T-helper 1 cell (primary cell): ENCODE measurements at places on chromosomes 2 and 18.

- no peak for DNase-seq
These were observed 85.2 kb upstream of the LCLAT1 start for GRCh38 chr2:30361751-30362394.

DNA sequence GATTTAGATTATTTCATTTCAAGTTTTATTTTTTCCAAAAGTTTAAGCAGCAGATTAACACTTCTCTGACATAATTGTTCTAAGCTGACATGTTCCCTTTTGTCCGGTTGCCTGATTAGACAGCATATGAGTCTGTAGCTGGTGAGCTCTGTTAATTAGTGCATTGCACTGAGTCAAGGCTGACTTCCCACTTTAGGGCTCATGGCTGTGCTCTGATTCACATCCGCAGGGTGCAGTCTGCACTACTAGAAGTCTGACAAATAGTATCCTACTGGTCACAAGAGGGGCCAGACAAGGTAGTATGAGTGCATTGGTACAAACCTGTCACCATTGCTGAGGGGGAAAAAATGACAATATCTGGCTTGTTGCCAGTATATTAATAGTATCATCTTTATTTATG, 443.9 kb upstream of the ZNF804A start:
- no peak for DNase-seq

DNA sequence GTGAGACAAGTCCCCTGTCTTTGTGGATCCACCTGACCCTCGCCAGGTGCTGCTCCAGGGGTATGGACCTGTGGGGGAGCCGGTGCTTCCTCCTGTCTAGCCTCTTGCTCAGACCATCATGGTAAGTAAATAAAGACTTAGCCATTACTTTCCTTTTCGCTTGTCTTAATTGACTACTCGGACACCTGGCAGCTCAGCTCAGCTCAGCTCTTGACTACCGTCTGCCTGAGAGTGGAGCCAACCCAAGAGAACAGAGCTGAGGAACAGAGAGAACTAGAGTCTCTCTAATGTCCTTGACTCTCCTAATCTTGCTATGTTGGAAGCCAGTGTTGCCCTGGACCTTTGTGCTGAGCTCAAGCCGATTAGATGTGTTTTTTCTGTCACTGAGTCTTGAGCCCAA, 170.3 kb upstream of the CXCR4 start:
- DNase-seq: no peak

DNA sequence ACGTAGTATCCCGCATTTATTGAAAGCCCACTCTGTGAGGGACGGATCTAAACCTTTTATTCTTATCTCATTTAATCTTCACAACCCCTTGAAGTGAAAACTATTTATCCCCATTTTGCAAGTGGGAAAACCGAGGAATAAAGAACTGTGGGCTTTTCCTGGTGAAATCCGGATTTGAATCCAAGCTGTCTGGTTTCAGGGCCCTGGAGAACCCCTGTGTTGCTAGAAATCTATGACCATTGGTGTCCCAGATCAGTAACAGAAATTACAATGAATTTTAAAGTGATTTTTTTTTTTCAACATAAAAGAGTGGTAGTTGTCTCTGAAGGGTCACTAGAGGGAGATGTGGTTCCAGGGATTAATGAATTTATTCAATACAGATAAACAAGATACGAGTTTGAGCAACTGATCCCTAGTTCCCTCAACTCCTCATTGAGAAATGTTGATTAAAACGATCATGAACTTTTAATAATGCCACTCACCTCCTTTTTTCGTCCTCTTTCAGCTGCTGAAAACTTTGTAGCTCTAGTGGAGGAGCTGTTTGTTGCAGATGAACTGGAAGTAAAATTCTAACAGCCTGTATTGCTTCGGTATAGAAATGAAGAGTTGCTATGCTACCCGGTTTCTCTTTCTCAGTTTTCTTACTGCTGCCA, 940 bp downstream of the XRCC5 start:
- DNase-seq: no peak

- no peak for DNase-seq
These were observed 137.2 kb downstream of the BCL2 start for GRCh38 chr18:63182310-63182772.

GRCh38 chr2:71833855-71834560, 313.7 kb downstream of the CYP26B1 start:
- no peak for DNase-seq

DNA sequence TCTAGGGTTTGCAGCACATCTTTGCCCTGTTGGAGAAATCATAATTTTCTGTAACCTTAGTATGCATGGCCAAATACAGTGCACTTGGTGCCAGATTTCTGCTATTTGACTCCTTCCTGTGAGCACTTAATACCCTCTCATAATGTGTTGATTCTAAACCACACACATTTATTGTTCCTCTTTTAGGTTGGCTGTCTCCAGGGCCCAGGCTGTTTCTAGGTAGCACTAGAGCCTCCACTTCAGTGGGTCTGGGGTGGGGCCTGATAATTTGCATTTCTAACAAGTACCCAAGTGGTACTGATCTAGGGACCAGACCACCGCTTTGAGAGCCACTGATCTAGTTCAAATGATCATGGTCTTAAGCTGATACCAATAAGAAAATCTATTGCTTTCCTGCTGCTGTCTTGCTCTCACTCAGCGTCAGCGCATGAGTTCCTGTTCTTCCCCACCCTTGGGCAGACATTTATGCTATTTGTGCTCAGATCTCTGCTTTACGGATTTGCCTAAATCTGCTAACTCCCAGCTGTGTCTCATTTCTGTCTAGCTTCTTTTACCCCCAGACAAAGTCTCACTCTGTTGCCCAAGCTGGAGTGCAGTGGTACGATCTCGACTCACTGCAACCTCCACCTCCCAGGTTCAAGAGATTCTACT, 7.4 kb downstream of the PTRHD1 start:
- DNase-seq: no peak

- DNase-seq: no peak
These were observed 12.3 kb upstream of the SNED1 start for GRCh38 chr2:240985881-240986786.

DNA sequence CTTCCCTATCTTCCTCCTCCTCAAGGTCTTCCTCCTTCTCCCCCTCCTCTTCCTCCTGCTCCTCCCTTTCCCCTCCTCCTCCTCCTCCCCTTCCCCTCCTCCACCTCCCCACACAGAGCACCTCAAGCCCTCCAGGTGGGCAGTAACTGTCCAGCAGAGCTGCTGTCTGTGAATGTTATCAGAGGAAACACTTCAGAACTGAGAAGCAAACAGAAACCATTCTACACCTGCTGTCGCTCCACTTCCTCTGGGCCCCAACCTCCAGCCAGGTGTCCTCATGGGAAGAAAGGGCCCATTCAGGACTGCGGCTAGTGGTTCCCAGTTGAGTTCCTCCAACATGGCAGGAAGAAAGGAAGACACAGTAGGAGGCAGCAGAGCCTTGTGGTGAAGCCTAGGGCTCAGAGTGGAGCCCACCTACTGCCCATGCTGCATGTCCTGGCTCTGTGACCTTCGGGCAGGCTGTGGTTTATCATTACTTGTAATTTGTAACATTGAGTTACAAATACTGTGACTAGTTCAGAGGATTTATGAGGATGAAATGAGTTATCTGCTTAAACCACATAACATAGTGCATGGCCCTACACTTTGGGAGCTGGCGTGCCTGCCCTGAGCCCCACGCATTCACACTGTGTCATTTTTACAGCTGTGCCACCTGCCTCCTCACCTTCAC, 165.9 kb upstream of the ID2 start:
- DNase-seq: no peak

DNA sequence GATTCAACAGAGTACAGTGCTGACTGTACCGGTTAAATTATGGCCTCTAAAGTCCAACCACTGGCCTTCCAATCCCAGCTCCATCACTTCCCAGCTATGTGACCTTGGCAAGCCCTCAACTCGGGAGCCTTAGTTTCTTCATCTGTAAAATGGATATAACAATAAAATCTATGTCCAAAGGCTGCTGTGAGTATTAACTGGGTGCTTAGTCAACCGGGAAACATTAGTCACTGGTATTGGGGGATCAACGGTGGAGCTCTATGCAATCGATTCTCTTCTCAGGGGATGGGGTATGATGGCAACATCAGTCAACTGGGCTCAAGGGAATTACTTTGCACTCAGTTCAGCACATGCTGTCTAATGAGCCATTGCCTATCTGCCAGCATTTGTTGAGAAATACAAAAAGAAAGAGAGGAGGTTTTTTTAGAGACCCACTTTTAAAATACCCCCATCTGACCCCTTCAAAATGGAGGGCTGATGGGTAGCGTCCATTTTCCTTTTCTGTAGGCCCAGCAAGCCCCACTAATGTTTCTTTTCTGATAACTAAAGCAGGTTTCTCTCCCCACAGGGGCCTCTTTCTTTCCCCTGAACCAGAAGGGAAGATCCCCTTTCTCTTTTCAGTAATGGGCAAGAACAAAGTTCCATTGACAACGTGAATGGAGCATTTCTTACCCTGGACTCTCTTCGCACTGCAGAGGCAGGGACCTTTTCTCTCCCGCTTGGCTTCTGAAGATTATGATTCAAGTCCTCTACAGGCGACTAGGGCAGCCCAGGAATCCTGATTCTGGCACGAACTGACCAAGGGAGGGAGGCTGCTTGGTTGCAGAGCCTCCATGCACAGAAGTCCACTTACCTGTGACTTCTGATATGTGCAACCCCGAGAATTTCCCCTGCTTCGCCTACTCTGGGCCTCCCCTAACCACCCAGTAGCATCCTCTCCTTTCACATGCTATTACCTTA, 8.7 kb upstream of the AGFG1 start:
- DNase-seq: no peak

DNA sequence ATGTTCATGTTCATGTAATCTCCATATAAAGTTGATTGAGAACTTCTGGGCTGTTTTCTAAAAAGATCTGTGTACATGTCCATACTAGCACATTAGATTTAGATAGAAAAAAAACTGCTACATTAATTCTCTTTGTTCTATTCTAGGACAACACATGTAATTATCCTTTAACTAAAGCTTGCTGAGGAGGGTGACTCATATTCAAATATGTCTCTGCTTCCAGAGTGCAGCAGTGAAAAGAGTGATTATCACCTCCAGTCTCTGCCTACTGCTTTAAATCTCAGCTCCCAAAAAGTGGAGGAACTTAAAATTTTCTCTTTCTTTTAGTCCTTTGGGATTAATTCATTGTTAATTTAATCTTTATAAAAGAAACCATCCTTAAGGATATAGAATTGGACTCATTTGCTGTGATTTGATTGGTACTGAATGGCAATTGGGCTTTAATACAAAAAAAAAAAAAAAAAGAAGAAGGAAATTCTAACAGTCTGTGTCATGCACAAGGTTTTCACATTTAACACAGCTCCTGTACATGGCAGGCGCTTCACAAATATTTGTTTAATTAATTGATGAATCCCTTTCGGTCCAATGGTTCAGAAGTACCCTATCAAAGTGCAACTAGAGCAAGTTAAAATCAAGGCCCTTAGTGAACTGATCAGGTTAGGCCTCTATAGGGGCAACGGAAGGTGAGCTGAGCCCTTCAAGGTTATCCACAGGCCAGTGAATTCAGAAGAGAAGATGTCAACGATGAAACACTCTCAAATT, 214.0 kb upstream of the KCNJ3 start:
- no peak for DNase-seq

DNA sequence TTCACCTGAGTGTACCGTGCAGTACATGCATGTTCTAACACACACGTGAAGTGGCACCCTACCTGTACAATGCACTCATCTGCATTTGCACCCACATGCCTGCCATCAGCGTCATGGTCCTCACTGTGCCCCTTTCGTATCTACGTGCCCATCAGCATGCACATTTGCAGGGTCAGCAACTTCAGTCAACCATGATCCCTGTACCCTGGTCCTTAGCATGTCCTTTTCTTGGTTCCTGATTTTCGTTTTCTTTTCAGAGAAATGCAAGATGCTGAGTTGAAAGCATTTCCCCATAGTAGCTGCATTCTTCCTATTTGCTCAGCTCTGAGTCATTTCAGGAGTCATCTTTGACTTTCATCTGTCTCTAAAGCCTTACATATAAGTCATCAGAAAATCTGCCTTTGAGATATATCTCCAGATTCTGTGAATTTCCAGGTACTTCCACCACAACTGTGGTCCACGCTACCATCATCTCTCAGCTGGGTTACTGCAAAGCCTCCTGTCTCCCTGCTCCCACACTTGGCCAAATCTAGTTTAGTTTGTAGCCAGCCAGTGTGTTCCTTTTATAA, 14.7 kb upstream of the PUM2 start:
- DNase-seq: no peak

- DNase-seq: no peak
These were observed 22.1 kb upstream of the KCNG2 start for GRCh38 chr18:79775441-79776221.

GRCh38 chr2:7191932-7192331, 274.7 kb downstream of the RNF144A start:
- DNase-seq: no peak

GRCh38 chr2:150167711-150168110, 319.8 kb downstream of the RND3 start:
- no peak for DNase-seq

- no peak for DNase-seq
These were observed 249.5 kb upstream of the FN1 start for GRCh38 chr2:215685238-215685990.

GRCh38 chr2:207352978-207353671, 176.6 kb upstream of the CREB1 start:
- no peak for DNase-seq

- no peak for DNase-seq
These were observed 321.8 kb upstream of the CWC22 start for GRCh38 chr2:180328795-180329422.

GRCh38 chr18:70188113-70188512, 17.4 kb downstream of the RTTN start:
- DNase-seq: no peak

GRCh38 chr2:9497017-9497416, 22.7 kb downstream of the IAH1 start:
- DNase-seq: no peak
